ENCODE measurements at places on chromosomes 1 and 21. TPM values are rescaled to one million over a fixed set of nuclear protein-coding genes. Genes with fewer than 3 reads are reported as not detected.

Gene DVL1
- total RNA-seq = 77.1 TPM

Gene RGS8
- total RNA-seq = not detected

Gene FASLG
- total RNA-seq = not detected

Gene CFHR3
- total RNA-seq = 0.10 TPM

Gene EFNA3
- total RNA-seq = 3.4 TPM

Gene PCNX2
- 12.2 TPM for total RNA-seq

Gene DNASE2B
- not detected for total RNA-seq

Gene FAM151A
- 0.05 TPM for total RNA-seq

Gene TIPRL
- total RNA-seq = 37.6 TPM

Gene ACTN2
- 0.14 TPM for total RNA-seq

Gene BCL2L15
- total RNA-seq = 0.59 TPM

Gene MROH7
- not detected for total RNA-seq

Gene ADAMTSL4
- total RNA-seq = 5.6 TPM

Gene GRIK1
- total RNA-seq = not detected

Gene ANGPTL7
- not detected for total RNA-seq

Gene EYA3
- total RNA-seq = 5.7 TPM
